Cortex of kidney (tissue), 1 donor: ENCODE measurements at places on chromosomes 1 and 21.

- DNase-seq: no peak
Measured at GRCh38 chr1:207868251-207868773, 42.6 kb downstream of the CD34 start.

DNA sequence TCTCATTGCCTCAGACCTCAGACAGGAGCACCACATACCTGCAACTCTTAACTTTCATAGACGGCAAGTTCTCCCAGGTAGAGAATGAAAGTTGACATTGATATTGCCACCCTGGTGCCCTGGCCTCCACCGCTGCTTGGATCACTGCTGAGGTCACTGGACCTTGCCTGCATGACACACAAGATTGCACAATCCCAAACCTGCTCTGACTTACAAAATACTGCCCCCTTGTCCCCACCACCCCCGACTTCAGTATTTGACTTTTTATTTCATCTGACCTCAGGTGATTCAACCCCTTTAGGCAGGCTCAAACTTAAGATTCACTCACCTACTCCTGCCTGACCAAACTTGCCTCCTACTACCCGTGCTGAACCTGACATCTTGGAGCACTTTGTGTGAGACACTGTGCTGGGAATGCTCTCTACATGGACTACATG is 43.1 kb upstream of the S1PR1 start:
- DNase-seq: no peak

- no peak for DNase-seq
Measured at GRCh38 chr1:20868263-20868662, 81.2 kb upstream of the HP1BP3 start.

DNA sequence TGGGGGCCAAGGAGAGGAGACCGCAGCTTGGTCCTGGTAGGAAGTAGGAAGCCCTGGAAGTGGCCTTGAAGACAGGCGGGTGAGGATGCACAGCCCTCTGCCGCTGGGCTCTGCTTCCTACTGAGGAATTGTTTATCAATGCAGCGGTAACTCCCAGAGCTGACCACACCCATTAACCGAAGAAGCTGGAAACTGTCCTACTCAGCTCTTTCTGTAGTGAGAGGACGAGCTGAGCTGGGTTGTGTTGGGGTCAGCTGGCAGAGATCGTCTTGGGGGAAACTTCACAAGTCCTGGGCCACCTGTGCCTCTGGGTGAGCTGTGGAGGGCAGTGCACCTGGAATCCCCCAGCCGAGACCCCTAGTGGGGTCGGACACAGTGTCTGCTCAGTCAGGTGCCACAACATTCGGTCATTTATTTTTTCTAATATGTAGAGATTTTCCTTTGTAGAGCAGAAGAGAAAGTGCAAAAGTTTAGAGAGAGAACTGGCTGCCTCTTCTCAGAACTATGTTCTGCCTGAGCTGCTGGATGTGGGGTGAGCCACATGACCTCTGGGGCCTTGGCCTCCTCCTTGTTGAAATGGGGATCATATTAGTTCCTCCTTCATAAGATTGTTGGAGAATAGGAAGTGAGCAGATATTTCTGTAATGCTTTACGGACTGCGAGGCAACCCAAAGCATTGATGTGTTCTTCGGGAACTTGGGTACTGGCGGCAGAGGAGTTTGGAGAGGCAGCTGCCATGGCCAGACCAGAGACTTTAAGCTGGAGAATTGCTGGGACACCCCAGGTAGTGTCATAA is 3.6 kb downstream of the NECAP2 start:
- no peak for DNase-seq

- DNase-seq: no peak
Measured at GRCh38 chr1:224014330-224014649, 99.6 kb upstream of the FBXO28 start.

DNA sequence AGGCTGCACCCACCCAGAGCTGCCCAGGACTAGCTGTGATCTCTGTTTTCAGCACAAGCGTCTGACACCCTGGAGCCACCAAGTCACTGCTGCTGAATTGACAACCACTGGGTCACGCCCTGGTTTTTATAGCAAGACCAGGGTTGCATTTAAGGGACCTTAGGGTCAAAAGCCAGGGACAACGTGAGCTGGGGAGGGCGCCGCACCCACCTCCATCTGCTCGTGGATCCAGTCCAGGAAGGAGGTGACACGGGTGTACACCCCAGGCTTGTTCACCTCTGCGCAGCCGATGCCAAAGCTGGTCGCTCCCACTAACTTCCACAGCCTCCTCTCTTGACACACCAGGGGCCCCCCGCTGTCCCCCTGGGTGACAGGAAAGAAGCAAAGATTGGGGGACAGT is 9.2 kb upstream of the TFF1 start:
- DNase-seq: no peak

GRCh38 chr1:224873434-224874369 is 55.8 kb upstream of the DNAH14 start:
- no peak for DNase-seq

- DNase-seq: peak; percentile 56
Measured at GRCh38 chr21:34073032-34073748, at the start of the genes MRPS6 and SLC5A3. MRPS6 (plus strand) TSS chr21:34073578; CDS start chr21:34073701, 123 bp downstream. SLC5A3 (plus strand) TSS chr21:34073578; CDS start chr21:34095199, 21,621 bp downstream.

GRCh38 chr21:29232530-29233255 is 66.0 kb upstream of the BACH1 start:
- no peak for DNase-seq

GRCh38 chr1:115433483-115433882 is 95.4 kb upstream of the NGF start:
- no peak for DNase-seq

- no peak for DNase-seq
Measured at GRCh38 chr1:115193046-115193828, 103.9 kb upstream of the TSPAN2 start.

DNA sequence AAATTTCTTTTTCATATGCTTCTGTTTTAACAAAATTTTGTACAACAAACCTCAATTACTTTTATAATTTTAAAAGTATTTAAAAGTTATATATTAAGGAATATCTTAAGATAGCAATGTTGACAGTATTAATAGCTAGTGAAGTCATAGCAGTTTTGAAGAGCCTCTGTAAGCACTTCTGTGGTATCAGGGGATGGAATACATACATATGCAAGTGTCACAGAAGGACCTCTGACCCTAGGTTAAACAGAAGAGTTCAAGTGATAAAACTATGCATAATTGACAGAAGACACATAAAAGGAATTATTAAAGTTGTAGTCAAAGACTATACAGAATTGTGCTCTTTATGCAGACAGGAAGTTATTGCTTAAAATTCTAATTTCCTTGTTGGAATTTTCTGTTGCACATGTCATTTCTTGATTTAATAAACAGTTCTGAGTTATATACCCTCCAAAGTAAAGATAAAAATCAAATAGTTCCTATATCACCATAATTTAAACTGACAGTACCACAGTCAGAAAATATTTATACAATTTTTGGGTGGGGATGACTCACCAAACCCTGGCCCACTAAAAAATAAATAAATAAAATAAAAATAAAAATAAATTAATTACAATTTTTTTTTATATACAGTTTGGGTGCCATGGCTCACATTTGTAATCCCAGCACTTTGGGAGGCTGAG is 27.1 kb downstream of the IPP start:
- no peak for DNase-seq
